ENCODE measurements at places on chromosomes 6 and 20.

GRCh38 chr20:2387180-2387577 is 6.5 kb downstream of the TGM6 start:
- no peak for DNase-seq

DNA sequence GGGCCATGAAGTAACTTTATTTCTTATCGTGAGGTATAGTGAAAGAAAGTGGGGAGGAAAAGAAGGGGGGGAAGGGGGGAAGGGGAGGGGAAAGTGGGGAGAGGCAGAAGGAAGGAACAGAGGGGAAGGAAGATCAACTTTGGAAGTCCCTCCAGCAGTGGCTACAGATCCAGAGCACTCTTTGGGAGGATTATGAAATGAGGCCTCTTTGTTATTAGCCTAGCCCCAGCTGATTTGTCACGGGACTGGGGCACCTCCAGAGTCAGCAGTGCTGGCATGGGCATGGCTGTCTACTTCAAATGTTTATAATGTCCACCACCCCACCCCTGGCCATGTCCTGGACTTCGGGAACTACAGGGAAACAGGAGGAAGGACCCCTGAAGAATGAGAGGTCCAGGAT is 7.6 kb downstream of the MOCS1 start:
- DNase-seq: no peak

GRCh38 chr20:25378884-25379733 is 11.5 kb downstream of the ABHD12 start:
- no peak for DNase-seq

GRCh38 chr6:39760226-39760952 is 31.8 kb upstream of the DAAM2 start:
- DNase-seq: no peak

DNA sequence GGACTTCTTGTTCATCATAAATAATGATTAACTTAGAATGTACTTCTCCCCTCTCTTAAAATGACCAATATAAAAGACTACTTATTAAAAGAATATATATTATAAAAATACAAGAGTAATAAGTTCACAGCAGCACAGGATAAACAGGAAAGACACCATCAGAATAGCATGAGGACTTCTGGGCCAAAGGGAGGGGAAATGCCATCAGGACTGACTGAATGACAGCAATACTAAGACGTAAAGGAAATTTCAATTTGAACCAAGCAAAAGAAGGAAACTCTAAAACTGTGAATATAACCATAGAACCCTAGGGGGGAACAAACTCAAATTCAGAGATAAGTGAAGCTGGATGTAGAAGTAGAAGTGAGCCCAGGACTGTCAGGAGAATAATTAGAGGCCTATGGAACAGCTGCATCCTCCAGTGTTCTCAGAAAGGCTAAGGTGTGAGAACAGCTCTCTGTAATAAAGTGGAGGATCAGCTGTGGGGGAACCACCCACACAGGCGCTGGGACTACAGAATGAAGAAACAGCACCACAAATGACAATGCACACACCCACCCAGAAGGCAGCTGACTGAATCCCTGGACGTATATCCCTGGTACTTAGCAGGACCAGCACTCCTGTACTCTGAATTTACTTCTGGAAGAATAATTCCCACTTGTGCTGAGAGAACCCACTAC is 37.8 kb downstream of the ZHX3 start:
- DNase-seq: no peak

DNA sequence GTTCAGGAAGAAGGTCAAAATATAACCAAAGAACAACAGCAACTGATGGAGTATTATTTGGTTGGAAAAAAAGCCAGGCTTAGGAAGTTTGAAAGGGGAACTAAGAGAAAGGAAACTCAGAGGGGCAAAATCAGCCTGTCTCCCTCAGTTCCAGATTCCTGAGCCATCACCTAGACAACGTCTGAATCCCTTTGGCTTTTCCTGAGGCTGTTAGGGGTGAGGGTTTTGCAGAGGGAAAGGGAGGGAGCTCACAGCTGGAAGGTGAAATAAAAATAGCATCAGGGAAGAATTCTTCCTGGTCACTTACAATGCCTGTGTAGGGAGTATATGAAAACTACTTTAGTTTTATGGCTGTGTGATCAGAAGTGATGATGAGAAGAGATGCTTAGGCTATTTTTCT is 100.5 kb downstream of the SOBP start:
- DNase-seq: no peak

DNA sequence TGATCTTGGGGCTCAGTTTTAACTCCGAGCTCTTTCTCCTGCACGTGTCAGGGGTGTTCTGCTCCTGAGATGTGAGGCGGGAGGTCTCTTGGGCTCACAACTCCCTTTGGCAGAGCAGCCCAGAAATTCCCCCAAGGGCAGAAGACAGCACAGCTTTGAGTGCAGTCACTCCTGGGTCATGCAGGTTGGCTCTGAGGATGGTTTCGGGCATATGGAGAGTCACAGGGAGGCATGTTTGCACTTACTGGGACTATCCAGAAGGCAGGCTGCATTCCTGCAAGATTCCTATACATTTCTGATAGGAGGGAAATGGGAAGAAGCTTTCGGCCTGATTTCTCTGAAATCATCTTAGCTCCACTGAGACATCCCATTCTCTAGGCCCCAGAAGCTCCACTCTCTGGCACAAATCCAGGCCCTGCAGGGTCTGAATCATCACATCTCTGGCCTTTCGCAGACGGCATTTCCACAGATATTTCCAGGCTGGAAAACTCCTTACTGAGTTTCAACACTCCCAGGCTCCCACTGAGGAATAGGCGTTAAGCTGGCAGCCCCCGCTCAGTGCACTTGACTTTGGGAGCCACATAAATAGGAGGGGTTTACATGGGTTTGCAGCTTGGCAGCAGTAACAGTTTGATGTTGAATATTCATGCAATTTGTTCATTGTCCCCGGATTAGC is 39.7 kb downstream of the AGPAT4 start:
- no peak for DNase-seq

DNA sequence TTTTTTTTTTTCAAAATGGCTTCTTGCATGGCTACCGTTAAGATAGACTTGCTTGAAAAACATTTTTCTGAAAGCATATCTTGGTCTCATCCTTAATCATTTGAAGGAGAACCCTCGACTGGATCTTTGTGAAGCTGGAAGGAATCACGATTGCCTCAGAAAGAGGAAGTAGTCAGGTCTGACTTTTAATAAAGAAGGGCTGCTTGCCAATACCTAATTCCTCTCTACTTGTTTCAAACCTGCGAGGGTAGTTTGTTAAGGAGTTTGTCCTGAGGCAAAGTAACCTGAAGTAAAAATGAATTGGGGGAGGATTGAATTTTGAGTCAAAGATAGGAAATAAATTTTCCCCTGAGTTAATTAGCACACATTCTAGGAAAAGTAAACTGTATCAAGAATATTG is 288.1 kb upstream of the MAP3K7 start:
- no peak for DNase-seq

DNA sequence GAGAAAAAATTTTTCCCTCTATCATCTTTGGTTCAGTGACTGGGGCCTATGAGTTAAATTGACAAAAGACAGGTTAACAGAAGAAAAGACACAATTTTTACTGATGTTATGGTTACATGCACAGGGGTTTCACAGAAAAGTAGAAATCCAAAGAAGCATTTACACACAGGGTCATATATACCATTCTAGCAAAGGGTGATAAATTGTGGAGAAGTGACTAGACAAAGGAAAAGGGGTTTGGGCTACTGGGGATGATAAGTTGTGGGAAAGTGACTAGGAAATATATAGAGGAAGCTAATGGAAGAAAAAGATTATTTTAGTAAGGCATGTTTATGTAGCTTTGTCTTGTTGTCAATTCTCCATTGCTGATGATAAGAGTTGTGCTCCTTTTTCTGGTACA is 276.7 kb upstream of the JARID2 start:
- DNase-seq: no peak

GRCh38 chr6:105536961-105537360 is 134.1 kb upstream of the PREP start:
- DNase-seq: no peak

GRCh38 chr20:34283844-34284243 is 19.3 kb downstream of the AHCY start:
- no peak for DNase-seq

DNA sequence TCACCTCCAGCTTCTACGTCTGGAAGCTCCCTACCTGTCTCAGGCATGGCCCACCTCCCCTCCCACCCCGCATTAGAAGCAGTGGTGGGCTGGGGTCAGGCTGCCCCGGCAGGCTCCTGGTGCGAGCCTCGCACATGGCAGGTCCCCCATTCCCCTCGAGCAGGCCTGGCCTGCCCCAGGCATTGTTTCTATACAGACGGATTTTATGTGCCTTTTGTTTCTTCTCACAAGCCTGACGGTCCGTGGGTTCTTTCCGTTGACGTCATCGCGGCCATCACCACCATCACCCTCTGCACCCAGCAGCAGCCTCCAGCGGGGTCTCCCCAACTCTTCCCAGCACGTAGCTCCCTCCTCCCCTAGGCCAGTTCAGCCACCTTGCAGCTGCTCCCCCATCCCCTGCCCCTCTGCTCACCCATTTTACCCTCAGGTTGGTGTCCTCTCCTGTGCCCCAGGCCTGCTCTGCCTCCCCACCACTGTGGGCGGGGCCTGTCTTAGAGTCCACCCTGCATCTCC is 4.6 kb downstream of the CST7 start:
- DNase-seq: no peak

DNA sequence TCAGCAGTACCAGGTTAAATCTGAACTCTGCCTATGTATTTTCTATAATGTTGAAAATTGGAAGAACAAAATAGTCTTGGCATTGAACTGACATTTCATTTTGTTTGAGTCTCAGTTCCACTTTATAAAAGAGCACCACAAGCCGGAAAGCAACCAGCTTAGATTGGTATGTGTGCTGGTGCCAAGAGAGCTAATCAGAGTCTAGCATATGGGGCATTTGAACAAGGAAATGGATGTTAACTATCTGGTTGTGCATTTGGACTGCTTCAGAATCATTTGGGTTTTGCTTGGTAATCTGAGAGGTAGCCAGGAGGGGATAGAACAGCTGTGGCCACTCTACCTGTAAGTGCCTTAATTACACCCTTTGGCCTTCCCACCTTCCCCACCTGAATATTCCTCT is 184.8 kb downstream of the GRIK2 start:
- no peak for DNase-seq

DNA sequence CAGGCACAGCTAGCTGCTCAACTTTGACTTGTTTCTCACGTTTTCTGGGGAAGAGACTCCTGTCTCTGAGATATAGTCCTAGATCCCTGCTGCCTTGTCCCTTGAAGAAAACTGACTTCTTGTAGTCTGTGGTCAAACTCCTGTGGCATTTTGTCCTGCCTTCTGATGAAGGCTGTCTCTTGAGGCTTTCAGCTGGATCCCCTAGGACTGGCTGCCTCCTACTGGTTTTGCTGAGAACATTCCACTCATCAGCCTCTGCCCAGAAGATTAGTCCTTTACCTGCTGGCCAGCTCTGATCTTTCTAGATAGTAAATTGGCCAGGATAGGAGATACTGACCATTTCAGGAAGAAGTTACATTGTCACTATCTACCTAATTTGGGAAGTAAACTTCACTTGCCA is 71.9 kb upstream of the CNR1 start:
- DNase-seq: no peak

DNA sequence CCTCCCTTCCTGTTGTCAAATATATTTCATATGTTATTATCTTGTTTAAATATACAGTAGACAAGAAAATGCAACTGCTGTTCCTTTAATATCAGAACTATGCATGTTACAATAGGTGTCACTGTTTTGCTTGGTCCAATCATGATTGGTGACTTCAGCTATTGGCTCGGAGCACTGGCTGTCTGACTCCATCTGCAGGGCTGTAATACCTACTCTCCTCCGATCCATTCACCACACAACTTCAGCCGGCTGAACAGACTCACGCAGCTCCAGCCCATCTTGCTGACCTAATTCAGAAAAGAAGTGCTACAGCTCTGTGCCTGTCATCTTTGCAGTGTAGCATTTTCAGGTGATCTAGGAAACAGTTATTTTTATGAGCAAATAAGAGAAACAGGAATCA is at the start of gene BTBD3:
Gene BTBD3 (plus strand): TSS at position 231 of the 400 bp plus-strand sequence. CDS start 383 bp downstream, outside the sequence.
- peak; percentile 51 for DNase-seq

DNA sequence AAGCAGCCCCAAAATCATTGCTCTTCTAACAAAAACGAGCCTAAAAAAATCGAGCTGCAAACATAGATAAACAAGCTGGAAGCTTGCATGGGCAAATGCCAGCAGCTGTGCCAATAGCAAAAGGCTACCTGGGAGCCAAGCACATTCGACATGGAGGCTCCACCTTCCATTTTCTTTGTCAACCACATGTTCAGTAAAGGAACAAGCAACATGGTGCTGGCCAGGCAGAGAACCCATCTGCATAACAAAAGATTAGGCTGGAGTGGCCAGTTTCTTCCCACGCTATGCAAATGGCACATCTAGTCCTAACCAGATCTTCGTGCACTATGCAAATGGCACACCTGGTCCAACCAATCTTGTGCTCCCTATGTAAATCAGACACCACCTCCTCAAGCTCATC is 110.5 kb downstream of the KIF16B start:
- DNase-seq: no peak

DNA sequence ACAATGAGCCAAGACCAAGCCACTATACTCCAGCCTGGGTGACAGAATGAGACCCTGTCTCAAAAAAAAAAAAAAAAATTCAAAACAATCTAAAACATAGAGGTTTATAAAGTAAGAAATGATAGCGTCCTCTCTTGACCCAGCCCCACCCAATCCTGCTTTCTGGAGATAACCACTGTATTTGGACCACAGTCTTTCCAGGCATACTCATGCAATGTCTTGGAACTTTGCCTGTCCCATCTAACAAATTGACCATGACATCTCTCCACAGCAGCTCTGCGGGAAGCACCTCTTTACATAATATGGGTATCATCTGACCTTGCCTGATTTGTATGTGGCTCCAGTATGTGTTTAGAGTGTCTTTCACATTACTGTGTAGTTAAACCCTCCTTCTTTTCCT is 9.1 kb upstream of the SHLD1 start:
- DNase-seq: no peak

DNA sequence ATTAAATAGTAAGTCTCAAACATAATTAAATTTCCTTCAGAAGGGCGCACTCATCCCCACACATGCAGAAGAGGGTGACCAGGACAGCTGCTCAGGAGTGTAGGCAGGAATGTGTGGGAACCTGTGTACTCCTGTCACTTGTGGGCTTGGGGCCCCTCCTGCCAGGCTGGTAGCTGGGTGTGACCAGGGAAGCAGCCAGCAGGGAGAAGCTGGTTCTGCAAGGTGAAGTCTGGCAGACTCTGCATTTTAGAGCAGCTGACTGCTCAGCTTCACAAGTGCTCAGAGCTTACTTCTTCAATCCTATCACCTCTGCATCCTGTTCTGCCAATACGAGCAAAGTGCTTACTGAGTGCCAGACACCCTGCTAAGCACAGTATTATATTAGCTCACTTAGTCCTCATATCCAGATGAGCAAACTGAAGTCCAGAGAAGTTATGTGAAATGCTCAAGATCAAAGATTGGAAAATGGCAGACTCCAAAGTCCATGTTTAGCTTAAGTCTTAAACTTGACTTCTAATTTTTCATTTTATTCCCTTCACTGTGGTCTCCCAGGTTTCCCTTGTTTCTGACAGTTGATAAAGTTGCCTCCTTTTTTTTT is 27.9 kb downstream of the ELMO2 start:
- no peak for DNase-seq

Data from NCI-H1092 (cell line).